Non-pigmented ciliary epithelial cell (primary cell): ENCODE measurements at places on chromosomes 12 and 14.
A peak's percentile ranks its signal among the peaks of the same experiment; 100 is the strongest.

- no peak for DNase-seq
Observed at GRCh38 chr12:124779161-124780141, 84.2 kb downstream of the SCARB1 start.

DNA sequence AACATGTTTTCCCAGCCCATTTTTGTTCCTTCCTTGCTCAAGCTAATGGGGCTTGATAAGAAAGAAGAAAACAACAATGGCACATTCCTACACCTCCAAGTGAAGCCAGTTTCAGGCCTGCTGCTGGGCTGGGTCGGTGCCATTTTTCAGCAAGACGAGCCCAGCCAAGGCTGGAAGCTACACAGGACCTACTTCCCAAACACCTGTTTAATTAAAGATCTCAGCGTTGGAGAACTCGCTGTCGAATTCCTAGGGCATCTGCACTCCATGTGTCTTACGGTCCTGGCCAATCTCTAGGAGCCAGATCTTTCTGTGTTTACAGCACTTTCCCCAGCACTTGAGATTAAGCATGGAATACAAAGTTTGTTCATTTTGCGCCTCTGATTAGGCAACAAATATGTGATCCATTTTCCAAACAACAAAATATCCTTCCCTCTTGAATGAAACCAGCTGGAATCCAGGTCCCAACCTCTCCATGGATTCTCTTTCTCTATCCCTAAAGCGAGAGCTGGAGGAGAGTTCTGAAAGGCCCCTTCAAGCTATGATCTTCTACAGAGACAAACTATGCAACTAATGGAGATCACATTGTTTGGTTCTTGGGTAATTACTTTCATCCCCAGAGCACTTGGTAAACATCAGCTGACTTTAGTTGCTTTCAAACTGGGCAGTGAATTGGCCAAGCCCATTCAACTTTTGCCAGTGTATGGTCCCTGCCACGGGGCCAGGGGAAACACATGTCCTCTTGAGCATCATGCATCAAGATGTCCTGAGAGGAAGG is 34.3 kb upstream of the TC2N start:
- no peak for DNase-seq

- DNase-seq = no peak
Observed at GRCh38 chr14:91371990-91372375, 45.6 kb downstream of the CCDC88C start.

- DNase-seq = no peak
Observed at GRCh38 chr14:70168406-70168805, 20.3 kb downstream of the SLC8A3 start.

DNA sequence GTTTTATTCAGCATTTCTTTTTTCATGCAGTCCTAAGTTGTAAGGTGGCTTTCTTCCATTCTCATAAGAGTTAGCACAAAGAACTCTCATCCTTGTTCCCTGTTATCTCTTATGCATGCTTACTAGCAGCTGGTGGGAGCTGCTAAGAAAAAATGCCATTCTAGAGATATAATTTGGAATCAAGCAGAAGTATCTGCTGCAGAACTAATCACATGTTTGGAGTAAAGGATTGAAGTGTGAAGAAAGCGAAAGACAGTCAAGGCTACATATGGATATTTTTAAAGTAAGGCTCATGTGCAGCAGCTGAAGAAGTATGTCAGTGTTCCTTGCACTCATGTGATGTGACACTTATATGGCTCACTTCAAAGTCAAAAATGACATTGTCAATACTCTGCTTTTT is 116.2 kb upstream of the PCED1B start:
- no peak for DNase-seq

- no peak for DNase-seq
Observed at GRCh38 chr14:66115740-66116502, 370.2 kb upstream of the CCDC196 start.

GRCh38 chr12:107223821-107224220 is 130.5 kb upstream of the CRY1 start:
- no peak for DNase-seq

DNA sequence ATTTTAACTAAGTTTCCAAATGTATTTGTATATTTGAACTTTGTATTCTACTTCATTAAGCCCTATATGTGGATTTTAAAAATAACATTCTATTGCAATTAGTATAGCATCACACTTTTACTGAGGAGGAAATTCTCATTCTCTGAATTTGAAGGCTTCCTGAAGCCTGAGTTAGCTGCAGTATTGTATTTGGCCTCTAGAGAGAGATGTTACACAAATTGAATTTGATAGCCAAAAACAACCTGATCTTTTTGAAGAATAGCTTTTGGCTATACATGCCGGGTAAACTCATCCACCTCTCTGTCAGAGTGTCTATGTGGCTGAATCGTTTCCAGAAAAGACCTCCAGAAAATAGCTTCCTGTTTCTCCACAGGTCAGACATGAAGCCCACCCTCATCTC is 316.5 kb upstream of the OR4E1 start:
- DNase-seq = no peak

DNA sequence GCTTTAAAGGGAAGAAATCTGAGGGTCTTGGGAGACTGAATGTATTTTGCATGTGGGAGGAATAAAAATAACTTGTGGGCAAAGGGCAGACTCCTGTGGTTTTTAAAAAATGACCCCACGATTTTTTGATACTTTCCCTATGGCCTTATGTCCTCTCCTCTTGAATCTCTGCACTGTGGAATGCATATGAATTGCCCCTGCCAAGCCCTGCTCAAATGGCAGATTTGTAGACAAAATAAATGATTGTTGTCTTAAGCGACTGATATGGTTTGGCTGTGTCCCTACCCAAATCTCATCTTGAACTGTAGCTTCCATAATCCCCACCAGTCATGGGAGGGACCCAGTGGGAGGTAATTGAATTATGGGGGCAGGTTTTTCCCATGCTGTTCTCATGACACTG is 223.8 kb downstream of the DACT1 start:
- no peak for DNase-seq

GRCh38 chr14:86296173-86296572 is 766.2 kb downstream of the FLRT2 start:
- no peak for DNase-seq

DNA sequence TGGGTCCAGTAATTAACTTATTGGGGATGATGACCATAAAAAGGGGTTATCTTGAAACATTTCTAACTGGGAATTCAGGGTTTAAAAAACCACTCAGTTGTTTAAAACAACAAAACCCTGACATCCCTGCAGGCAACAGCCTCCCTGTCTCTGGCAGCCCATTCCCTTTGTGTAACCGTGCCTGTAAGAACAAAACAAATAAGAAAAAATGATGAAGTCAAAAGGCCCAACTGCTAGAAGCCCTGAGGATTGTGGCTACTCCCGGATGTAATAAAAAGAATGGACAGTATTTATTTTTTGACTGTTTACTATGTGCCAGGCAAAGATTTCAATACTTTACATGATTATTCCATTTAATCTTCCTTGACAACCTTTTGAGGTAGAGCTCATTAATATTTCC is 75.3 kb downstream of the TMCC3 start:
- no peak for DNase-seq

GRCh38 chr12:74801625-74802024 is 264.0 kb downstream of the ATXN7L3B start:
- DNase-seq = no peak

- DNase-seq = no peak
Observed at GRCh38 chr14:91957876-91958313, 10.4 kb upstream of the FBLN5 start.

DNA sequence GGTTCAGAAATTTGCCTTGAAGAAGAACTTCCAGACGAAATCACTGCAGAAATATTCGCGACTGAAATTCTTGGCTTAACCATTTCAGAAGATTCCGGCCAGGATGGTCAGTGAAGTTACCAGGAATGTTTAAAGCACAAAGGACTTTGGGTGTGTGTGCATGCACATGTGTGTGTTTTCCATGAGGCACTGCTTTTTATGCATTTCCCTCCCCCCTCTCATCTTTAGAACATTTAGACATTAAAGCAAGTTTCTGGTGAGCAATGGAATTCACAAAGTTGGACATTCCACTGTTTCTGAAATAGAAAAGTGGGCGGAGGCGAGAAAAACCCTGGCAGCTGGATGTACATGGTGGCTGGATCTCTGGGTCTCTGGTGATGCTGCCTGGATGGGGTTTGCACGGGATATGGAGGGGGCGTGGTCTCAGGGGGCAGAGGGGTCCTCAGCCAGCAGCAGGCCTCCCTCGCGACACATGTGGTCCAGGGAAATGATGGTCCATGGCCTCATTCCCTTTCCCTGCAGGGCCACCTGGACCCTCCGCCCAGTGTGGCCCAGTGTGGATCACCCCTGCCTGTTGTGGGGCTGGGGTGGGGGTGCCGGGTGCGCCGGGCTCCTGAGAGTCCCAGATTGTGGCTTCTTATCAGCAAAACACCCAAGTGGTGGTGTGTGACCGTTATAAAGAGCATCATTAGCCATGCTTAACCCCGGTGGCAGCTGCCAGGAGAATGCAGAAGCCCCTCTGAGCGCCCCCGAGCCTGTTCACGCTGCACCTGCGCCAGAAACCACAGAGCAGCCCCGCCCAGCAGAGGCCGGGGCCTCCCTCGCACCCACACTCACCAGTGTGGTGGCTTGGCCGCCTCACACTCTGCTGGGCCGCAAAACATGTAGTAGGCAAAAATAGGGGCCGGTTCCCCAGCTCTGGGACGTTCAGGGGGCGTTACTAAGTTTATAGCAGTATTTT is 17.8 kb upstream of the BCL7A start:
- DNase-seq = no peak

DNA sequence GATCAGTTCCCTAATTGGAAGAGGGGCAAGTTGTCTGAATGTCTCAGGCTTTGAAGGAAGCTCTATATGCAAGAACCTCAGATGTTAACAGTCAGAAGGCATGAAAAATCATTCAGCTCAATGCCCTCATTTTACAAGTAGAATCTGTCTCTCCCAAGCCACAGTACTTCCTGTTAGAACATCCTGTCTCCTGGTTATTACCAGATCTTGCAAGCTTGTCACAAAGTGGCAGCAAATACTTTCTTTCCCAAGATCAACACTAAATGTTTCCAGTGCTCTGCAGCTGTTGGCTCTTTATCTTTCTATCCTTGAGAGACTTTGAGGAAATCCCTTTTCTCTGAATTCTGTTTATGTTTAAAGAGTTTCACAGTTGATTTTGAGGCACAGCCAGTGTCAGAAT is 235.5 kb downstream of the AKAP6 start:
- peak; percentile 14 for DNase-seq

DNA sequence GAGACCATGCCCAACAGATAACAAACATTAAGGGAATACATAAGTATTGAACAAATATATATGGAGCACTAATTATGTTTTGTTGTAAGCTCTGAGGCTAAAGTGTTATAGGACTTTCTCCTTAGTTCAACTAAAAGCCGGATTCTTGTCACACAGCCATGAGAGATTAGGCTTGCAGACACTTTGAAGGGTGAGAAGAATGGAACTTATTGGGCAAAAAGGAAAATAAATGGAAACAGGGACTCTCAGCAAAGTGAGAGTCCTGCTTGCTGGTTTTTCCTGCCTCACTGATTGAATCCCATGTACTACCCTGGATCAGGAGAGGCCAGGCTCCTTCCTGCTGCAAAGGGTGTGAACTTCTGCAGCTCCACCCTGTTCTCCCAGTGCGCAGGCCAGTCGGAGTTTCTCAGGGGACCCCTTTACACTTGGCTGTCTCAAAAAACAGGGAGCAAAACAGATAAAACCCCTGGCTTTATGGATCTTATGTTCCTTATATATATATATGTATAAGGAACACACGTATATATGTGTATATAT is 77.1 kb upstream of the FUT8 start:
- DNase-seq = no peak

GRCh38 chr12:131621701-131622421 is 89.0 kb upstream of the SFSWAP start:
- DNase-seq = no peak

GRCh38 chr12:68013181-68013580 is 23.9 kb downstream of the IFNG-AS1 start:
- DNase-seq = no peak

DNA sequence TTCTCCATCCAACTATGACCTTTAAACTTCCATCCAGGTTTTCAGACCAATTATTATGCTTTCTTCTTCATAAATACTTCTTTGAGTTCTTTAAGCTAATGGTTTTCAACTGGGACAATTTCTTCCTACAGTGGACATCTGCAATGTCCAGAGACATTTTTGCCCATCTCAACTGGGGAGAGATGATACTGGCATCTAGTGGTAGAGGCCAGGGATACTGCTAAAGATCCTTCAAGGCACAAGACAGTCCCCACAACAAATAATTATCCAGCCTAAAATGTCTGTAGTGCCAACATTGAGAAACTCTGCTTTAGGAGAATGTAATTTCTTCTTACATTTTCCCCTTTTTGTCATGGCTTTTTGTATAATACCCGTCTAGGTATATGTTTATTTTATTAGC is 10.6 kb downstream of the TRHDE start:
- no peak for DNase-seq

DNA sequence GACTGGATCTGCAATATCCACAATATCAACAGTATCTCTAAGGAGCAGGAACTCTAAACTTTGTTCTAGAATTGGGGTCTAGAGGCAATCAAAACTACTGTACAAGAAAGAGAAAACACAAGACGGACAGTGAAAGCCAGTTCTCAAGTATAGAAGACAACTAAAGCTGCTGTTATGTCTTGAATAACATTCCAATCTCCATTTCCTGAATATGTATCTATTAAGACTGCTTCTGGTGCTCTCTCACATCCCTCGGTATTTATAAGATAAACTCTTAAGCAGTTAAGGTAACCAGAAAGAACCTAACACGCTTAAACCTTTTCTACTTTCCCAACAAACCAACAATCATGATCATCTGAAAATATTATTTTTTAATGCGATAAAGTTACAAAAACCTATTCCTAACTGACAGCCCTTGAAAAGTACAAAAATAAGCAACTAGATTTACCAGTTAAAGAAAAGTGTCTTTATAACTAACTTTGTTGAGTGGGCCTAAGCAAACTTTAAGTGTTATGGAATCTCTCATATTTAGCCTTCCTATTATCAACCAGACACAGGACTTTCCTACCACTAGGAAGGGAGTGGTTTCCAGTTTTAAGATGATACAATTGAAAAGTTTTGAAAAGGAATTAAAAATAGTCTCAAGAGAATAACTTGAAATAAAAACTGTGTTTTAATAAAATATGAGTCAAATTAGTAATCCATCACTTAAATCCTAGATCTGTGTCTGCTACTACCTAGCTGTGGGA is 30.7 kb downstream of the NUMB start:
- DNase-seq = no peak
